Testis (tissue), 5 donors: ENCODE measurements at places on chromosomes 2 and 18.

DNA sequence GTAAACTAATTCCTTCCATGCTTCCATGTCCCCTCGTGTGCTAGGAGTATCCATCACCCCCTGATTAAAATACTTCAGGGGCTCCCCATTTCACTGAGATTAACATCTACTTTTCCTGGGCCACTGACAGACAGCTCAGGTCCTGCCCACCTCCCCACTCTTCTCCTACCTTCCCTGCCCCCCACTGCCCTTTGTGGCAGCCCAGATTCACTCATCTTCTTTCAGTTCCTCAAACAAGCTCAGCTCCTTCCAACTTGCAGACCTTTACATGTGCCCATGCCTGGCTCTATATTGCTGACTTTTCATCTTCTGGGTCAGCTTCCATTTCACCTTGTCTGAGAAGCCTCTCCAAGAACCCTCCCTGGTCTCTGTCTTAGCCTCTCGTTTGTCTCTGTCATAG is 12.0 kb downstream of the RUFY4 start:
- DNase-seq = no peak

DNA sequence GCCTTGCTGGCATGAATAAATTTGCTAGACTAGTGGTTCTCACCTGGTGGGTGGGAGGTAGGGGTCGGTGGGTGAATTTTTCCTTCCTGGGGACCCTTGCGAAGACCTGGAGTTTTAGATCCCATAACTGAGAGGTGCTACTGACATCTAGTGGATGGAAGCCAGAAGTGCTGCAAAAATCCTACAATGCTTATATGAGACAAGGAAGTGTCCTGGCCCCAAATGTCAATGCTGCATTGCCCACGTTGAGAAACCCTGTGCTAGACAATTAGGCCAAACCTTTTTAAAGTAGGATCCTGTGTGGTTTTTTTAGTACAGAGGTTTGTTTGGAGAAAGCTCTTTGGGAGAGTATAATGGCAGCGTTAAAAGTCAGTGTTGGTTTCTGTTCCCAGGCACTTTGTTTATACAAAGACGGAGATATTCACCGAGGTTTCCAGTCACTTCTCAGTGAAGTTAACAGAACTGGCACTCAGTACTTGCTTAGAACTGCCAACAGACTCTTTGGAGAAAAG is 9.6 kb downstream of the SERPINB8 start:
- DNase-seq = peak; percentile 75

DNA sequence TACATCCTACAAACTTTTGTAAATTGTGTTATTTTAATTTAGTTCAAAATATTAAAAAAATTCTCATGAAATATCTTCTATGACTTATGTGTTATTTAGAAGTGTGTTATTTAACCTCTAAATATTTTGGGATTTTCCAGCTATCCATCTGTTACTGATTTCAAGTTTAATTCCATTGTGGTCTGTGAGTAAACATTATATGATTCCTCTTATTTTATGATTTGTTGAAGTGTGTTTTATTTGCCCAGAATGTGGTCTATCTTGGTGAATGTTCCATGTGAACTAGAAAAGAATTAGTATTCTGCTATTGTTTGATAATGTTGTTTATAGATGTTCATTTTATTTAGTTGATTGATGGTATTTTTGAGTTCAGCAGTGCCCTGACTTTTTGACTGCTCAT is 136.0 kb downstream of the ZNF804A start:
- DNase-seq = no peak

DNA sequence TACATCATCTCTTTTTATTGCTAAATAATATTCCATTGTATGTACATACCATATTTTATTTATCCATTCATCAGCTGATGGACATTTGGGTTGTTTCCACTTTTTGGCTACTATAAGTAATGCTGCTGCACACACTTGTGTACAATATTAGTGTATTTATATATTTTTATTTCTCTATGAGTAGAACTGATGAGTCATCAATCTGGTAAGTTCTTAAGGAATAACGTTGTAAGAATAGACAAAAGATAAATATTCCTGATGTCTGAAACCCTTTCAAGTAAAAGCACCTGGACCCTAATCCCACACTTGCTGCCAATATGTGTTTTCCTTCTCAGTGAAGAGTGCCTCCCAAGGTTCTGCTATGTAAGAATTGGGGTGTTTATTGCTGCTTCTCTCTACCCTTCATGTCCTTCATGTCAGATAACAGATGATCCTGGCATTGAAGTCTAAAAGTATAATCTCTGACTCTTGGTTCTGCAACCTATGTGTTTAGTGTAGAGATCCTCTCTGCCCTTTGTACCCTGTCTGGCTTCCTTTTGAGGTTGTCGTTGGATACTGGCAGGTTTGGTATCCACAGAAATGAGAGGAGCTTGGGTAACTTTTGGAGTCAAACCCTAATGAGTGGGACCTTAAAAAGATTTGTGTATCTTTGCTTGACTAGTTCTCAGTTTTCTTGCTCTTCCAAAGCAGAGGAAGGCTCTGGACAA is 293.0 kb upstream of the EPC2 start:
- DNase-seq = no peak

DNA sequence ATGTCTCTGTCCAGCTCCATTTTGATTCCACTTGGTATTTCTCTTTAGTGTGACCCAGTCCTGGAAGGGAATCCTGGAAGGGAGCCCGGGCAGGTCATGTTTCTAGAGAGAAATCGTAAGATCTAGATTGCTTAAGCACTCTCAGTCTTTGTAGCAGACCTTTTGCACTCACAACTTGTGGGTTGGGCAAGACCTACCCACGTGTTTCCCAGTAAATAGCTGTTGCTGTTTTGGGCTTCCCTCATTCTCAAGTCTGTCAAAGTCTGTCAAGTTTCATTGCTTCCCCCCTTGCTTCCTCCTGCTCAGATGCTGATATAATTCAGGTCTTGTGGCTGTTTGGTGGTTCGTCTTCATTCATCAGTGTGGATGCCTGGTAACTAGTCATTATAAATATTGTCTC is 17.4 kb upstream of the NEMP2 start:
- DNase-seq = no peak
